Activated CD8-positive, alpha-beta memory T cell treated with anti-CD3 and anti-CD28 coated beads for 1 hour (primary cell): ENCODE measurements at places on chromosomes 13 and 19.

DNA sequence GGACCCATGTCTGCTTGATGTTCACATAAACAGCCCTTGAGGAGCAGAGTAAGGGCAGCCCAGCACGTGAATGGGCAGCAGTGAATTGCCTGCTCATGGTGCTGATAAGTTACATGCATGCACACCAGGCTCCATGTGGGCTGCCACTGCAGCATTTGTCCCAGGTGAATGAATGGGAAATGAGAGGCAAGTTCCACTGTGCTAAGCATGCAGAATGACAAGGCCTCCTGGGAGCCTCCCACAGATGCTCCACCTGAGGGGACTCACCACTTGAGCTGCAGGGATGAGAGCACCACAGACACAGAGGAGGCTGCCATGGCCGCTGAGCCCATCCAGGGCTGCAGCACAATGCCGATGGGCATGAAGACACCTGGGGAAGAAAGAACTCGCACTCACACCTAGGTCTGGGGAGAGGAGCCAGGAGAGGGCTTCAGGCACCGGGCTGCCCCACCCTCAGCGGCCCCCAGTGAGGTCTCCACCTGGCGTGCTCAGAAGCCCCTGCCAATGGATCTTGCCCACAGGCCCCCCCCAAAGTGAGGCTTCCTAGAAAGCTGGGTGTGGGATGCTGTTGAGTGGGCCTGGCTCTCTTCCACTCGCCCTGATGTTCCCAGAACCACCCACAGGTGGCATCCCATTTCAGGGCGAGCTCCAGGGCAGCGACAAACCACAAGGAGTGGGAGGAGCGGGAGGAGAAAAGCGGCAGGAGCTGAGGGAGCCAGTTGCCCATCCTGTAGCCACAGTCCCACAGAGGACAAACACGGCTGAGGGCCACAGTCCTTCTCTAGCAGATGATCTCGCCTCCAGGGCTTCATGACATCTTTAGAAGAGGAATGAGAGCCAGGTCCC lies 73.8 kb downstream of the CCDC70 start:
- DNase-seq = no peak

- DNase-seq = no peak
Observed at GRCh38 chr13:48304143-48304876, 759 bp downstream of the RB1 start.

DNA sequence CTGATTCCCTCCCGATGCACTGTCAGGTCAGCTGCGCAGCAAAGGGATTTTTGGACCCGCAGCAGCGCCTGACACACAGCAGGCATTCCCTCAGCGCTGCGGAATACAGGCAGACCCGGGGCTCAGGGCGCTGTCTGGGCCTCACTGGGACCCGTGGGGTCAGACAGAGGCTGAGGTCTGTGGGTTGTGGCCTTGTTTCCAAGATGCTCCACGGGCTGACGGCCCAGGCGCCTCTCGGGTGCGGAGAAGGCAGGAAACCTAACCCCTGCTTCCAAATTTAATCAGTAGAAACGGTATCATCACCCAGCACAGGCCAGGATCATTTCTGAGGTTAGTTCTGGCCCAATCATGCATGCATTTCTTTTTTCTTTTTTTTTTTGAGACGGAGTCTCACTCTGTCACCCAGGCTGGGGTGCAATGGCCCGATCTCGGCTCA lies 686 bp upstream of the RNF126 start:
- DNase-seq = no peak

- DNase-seq = no peak
Observed at GRCh38 chr13:100544866-100545683, 43.5 kb downstream of the GGACT start.

GRCh38 chr13:39119422-39119821 lies 81.2 kb downstream of the NHLRC3 start:
- no peak for DNase-seq

GRCh38 chr13:53191091-53191490 lies 162.5 kb downstream of the OLFM4 start:
- no peak for DNase-seq

GRCh38 chr19:43126720-43127119 lies 44.2 kb upstream of the PSG2 start:
- DNase-seq = no peak

DNA sequence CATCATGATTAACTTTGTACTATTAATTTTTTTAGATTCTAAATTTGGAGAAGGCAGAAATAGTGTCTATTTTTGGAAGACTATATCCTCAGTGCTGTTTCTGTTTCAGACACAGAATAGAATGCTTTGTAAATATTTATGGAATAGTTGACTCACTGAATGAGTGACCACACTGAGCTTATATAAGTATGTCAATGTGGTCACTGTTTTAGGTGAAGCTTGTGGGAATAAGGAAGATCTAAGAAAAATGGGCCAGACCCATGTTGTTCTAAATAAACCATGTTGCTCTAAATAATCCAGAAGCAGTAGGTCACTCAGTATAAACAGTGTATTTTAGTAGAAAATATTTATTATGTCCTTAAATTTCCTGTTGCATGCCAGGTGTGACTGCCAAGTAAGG lies 45.5 kb upstream of the DACH1 start:
- DNase-seq = no peak

DNA sequence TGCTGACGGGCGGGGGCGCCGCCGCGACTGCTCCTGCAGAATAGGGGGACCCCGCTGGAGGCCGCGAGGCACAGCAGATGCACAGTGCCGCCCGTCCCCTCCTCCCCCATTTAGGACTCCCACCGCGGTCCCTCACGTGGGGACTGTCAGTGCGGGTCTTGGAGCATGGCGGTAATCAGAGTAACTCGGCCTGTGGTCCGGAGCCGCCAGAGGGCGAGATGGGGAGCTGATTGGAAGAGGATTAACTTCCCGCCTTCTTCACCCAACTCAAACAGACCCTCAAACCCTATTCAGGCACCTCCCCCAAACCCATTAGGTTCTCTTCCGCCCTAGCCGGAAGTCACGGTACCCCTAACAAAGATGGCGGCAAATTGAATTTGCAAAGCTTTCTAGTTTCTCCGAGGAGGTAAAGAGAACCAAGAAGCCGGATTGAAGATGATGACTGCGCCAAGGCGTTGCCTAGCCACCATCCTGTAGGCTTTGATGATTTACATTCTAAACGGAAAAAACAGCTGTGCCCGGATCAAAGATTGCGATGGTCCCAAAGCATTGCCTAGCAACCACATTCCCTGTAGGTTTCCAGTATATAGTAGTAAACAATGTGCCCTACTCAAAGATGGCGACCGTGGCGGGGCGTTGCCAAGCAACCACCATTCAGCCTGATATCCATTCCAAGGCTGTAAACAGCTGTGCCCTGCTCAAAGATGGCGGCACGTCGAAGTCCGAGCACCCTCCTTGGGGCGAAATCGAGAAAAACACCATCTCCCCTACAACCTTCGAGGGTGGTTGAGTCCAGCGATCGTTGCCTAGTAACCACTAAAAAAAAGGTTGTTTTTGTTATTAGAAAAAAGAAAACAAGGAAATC lies at the start of gene FUZ:
Gene FUZ, minus strand, starts transcription at position 296 of the 865 bp plus-strand sequence. Its CDS starts 186 bp downstream, at position 110.
- peak; percentile 89 for DNase-seq

GRCh38 chr13:87129602-87130300 lies 541.4 kb upstream of the SLITRK5 start:
- DNase-seq = no peak

DNA sequence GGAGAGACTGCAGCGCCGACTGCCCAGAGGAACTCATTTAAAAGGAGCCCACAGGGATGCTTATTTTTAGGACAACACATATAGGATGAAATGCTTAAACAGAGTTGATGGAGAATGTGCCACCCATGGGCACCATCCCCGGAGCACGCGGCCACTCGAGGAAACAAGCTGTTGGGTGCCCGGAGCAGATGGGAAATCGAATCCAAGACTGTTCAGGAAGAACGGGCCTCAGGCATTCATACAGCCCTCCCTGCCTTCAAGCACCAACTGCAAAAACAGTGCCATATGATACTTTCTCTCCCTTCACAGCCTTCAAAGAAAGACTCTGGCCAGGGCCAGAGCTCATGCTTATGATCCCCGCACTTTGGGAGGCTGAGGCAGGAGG lies 40.2 kb downstream of the RAB20 start:
- DNase-seq = no peak

GRCh38 chr13:110353339-110353977 lies 46.4 kb downstream of the COL4A2 start:
- no peak for DNase-seq

GRCh38 chr13:25529425-25529824 lies 157.7 kb downstream of the ATP8A2 start:
- no peak for DNase-seq

GRCh38 chr13:73898899-73899298 lies 235.3 kb downstream of the KLF12 start:
- DNase-seq = no peak

GRCh38 chr13:99018418-99019180 lies 40.7 kb upstream of the DOCK9 start:
- DNase-seq = no peak

DNA sequence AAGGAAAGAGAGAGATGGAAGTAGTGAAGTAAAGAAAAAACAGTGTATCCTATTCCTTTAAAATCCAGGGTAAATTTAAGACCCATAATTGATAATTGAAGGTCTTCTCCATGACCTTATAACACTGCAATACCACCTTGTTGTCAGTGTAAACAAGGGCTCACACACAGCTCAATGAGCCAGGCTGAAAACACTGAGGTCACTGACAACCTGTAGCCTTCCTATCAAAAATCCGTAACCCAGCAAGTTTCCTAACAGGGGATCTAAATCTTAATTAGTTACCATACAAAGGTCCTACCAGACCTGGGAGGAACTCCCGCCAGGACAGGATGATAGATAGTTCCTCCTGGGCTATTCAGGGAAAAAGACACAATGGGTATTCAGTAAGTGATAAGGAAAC lies 1677.1 kb downstream of the OLFM4 start:
- DNase-seq = no peak

- DNase-seq = no peak
Observed at GRCh38 chr13:99829593-99830239, 141.9 kb downstream of the ZIC5 start.
